Activated CD4-positive, CD25-positive, alpha-beta regulatory T cell treated with anti-CD3 and anti-CD28 coated beads, Interleukin-2, amount 50 U/mL, for 24 hours (primary cell): ENCODE measurements at places on chromosomes 3 and 15.

GRCh38 chr15:90394748-90395442 is 6.9 kb downstream of the IQGAP1 start:
- no peak for ATAC-seq

DNA sequence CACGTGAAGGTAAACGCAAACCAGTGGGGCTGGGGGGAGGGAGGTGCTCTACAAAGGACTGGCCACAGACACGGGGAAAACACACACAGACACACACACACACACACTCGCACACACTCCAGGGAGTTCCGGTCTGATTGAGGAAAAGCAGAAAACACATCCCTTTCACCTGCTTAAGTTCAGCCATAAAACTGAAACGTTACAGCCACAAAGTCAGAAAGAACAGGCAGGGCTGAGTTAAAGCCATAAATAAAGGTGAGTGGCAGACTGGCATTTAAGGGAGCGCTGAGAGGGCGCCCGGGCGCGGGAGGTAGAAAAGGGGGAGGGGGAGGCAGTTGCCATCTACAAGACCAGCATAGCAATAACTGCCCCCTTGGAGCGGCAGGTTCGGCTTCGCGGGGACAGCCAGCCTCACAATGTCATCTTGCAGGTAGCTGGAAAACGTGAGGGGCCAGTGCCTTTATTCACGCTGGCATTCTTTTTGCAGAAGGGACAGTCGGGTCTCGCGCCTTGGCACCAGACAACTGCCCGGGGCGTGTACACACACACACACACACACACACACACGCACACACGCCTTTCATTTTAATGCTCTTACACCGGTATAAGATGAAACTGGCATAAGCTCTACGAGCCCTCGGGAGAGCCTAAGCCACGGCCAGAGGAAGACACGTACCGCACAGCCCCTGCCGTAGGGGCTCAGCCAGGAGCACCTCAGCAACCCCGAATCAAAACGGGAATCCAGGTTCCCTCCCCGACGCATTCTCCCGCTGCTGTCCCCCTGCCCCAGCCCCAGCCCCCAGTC is 866 bp downstream of the TNIK start:
- ATAC-seq: peak; percentile 6

GRCh38 chr15:97078591-97078990 is 748.1 kb downstream of the NR2F2 start:
- no peak for ATAC-seq

- no peak for ATAC-seq
These were observed 8.6 kb upstream of the CBLB start for GRCh38 chr3:105877336-105877910.

GRCh38 chr3:186049001-186049400 is 59.9 kb downstream of the ETV5 start:
- no peak for ATAC-seq

GRCh38 chr3:152404976-152405375 is 136.2 kb downstream of the MBNL1 start:
- ATAC-seq: no peak

DNA sequence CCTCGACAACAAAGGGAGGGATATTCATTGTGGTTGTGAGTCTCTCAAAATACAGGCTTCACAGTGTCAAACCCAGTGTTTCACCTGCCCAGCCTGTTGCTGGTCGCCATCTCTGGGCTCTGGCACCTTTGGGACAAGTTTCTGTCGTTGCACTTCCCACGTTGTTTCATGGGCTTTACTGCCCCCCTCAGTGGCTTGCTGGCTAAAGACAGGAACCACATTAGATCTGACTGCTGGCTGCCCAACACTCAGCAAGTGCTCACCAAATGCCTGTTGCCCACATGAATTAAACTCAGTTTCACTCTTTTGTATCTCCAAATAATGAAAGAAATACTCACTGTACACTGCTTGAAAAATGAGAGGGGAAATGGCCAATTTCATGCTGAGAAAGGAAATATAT is 27.6 kb downstream of the FOXL2 start:
- no peak for ATAC-seq

DNA sequence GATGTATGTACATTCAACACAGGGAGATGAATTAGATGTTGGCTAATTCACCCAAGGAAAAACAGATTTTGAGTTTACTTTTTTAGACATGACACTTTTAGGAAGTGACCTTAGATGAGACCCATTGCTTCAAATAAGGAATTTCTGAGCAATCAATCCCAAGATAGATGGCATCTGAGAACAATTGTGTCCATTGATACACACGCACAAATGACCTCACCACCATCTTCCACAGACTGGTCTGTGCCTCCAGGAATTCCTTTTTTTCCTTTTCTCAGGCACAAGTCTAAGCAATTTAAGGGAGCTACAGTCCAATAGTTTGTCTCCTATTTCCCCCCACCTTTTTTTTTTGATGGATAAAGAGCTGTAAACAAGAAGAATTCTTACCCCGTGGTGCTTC is 265.3 kb downstream of the TBL1XR1 start:
- no peak for ATAC-seq

DNA sequence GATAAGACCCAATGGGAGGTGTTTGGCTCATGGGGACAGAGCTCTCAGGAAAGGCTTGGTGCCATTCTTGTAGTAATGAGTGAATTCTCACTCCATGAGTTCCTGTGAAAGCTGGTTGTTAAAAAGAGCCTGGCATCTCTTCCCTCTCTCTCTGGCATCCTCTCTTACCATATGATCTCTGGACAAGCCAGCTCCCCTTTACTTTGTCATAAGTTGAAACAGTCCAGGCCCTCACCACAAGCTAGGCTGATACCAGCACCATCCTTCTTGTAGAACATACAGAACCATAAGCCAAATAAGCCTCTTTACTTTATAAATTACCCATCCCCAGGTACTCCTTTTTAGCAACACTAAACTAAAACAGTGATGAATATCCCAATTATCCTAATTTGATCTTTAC is 166.9 kb upstream of the TMC3 start:
- ATAC-seq: no peak

- ATAC-seq: no peak
These were observed 6.6 kb downstream of the RHO start for GRCh38 chr3:129535075-129535474.

GRCh38 chr3:32428092-32429068 is 36.7 kb downstream of the CMTM7 start:
- ATAC-seq: peak; percentile 30

- ATAC-seq: no peak
These were observed 356.4 kb downstream of the MFSD1 start for GRCh38 chr3:159158213-159158612.

DNA sequence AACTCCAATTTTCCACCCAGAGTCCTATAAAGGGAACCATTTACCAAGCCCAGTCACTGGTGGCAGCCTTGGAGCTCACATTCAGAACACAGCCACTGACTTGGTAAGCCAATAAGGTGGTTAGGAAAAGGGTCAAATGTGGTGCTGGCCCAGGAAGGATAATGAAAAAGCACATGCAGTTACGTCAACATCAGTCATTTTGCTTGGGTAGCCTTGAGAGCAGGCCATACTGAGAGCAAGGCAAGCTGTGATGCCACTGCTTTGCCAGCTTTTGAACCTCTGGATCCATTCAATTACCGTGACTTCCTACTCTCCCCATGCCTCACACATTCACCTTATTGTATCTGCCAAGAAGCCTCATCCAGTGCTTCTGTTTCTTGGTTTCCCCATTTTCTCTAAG is 253.6 kb downstream of the OPA1 start:
- ATAC-seq: no peak

DNA sequence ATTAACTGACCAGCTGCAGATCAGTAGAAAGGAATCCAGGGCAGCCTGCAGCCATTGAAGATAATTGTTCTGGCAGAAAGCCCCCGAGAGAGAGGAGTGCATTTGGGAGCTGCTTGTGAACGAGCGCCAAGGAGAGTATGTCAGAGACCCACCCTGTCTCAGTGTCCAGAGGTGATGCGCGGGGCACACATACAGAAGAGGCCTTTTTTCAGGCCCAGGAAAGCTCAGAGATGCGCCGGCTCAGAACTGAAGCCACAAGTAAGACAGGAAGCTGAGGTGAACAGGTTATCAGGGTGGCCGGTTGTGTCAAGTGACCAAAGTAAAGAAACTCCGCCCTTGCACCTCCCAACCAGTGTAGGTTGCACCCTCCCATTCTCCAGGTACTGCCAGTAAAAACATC is 59.8 kb upstream of the HEG1 start:
- ATAC-seq: no peak

- ATAC-seq: no peak
These were observed 15.3 kb upstream of the CACNA1D start for GRCh38 chr3:53478921-53479664.

GRCh38 chr3:141076797-141077571 is 25.8 kb downstream of the SPSB4 start:
- no peak for ATAC-seq

DNA sequence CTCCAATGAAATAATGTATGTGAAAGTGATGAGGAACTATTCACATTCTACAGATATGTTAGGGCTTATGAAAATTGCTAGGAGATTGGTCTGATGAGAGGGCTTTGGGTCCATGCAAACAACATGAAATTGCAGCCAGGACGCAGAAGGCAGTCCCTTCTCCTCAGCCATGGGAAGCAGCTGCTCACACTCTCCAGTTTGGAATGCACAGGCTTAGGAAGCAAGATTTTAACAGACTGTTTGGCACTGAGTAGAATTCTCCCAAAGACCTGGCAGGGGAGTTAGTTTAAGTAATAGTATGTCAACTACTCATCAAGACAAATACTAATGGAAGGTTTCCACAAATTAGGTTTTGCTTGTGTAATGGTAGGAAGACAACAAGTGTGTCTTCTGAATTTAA is 500.7 kb upstream of the ARRDC4 start:
- no peak for ATAC-seq

DNA sequence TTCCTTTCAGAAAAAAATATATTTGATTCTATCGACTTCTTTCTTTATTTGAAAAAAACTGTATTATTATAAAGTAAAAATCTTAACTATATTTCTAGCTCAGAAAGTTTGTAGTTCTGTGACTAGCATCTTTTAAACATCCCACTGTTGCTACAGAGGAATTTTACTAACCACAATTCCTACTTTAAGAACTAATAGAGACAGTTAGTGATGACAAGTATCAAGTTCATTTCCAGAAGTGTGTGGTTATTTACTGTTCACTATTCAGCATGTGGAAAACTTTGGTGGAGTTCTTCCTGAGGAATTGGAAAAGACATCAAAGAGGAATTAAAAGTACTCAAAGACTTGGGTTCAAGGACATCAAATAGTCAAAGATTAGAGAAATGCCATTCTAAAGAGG is 524.1 kb upstream of the CBLB start:
- no peak for ATAC-seq

DNA sequence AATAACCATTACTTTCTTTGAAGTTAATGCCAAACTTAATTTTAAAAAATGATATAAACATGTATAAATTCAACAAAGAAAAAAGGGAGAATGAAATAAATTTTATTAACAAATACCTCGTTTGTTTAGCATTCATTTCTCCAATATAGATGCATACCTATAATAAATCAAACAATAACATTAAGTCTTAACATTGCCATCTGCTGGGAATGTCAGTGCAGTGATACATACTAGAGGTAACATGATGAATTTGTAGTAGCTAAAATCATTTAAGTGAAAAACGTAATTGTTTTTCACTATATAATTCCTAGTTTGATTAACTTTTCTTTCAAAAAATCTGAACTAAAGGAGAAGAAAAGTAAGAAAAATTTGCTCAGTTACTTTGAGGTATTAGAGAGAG is 340.2 kb upstream of the CBLB start:
- no peak for ATAC-seq

GRCh38 chr3:175103298-175103697 is 244.2 kb downstream of the NAALADL2 start:
- ATAC-seq: no peak

DNA sequence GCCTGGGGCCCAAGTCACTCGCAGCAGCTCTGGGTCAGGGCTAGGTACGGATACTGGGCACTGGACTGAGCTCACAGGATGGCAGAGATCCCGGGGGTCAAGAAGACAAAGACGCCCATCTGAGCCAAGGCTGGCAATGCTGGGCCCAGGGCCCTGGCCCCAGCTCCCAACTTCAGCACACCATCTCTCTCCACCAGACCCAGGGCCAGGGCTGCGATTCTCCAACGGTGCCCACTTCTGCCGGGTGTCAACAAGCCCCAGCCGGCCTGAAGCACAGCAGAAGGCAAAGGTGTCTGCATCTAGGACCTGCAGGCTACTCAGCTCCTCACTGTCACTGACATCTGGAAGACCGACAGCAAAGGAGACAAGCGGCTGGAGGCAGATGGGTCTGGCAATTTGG is 8.6 kb downstream of the WDR73 start:
- no peak for ATAC-seq

- ATAC-seq: peak; percentile 89
These were observed 885.9 kb downstream of the FHIT start for GRCh38 chr3:60365360-60365759.

DNA sequence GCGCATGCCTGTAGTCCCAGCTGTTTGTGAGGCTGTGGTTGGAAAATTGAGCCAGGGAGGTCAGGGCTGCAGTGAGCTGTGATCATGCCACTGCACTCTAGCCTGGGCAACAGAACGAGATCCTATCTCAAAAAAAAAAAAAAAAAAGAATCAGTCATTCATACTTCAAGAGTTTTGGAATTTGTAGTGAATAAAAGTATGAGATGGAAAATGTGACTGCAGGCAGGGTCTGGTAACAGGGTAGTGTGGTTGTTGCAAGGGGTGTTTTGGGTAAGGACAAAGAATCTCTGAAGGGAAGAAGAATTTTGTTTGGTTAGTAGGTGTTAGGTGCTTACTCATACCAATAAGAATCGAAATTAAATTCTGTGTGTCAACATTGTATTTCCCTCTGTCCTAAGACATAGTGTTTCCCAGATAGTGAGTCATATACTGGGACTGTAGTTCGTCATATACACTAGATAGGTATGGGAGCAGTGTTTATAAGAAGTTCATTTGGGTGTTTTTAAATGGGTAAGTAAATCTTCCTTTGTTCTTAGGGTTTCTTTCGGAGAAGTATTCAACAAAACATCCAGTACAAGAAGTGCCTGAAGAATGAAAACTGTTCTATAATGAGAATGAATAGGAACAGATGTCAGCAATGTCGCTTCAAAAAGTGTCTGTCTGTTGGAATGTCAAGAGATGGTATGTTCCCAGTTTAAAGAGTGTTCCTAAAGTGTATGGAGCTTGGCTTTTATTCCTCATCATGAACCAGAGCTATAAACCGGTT is 14.2 kb downstream of the NR1D2 start:
- peak; percentile 82 for ATAC-seq

- no peak for ATAC-seq
These were observed 73.5 kb upstream of the ALDH1A3 start for GRCh38 chr15:100806157-100806556.

DNA sequence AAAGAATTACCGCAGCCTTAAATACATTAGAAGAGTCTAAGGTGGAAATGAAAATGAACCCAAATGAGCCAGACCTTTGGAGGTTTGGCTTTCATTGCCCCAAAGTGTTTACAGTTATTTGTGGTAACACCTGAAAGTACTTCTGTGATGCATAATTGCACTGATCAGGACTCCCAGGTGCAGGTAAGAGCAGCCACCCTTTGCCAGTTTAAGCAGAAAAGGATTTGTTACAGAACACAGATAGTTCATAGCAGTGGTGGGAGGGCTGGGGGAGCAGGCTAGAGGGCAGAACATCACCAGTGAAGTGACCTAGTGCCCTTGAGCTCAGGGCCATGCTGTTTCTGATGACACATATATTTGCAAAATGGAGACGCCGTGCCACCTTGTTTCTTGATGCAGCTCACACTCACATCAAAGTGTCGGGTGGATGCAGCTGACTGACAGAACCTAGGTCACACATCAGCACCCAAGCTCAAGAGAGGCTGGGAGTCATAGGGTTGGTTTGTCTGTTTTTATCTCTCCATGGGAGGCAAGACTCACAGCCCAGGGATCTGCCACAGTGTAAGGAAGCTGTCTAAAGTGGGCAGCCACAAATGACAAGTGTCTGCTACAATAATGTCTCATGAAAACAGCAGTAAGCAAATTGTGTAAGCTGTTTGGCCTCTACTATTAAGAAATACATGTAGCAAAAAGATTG is 49.1 kb downstream of the NEK11 start:
- no peak for ATAC-seq
